ENCODE measurements at places on chromosomes 6 and 20.

DNA sequence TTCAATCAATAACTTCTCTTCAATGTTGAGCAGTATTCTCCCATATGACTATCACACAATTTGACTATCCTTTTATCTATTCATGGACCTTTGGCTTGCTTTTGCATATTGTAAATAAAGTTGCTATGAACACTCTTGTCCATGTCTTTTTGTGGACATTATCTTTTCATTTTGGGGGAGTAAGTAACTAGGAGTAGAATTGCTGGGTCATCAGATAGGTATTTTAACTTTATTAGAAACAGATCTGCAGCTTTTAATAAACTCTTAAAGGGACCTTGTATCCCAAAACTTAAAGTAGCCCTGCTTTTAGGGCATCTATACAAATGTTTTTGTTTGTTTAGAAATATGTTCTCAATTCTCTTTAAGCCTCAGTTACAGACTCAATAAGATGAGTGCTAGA is 614.2 kb upstream of the CITED2 start:
- no peak for DNase-seq

GRCh38 chr20:41079066-41079465 is 50.4 kb downstream of the TOP1 start:
- DNase-seq = no peak

- no peak for DNase-seq
Observed at GRCh38 chr20:59813948-59814839, 119.2 kb downstream of the SYCP2 start.

DNA sequence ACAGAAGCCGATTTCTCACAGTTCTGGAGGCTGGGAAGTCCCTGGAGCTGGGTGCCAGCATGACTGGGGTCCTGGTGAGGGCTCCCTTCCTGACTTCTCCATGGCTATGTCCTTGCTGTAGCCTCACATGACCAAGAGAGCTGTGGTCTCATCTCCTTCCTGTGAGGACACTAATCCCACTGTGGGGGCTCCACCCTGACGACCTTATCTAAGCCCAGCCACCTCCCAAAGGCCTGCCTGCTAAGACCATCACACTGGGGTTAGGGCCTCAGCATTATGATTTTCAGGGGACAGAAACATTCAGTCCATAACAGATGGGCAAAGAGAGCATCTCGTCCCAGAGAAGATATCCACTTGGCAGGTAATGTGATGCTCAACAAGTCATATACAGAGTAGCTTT is 16.8 kb downstream of the RPP40 start:
- DNase-seq = no peak

DNA sequence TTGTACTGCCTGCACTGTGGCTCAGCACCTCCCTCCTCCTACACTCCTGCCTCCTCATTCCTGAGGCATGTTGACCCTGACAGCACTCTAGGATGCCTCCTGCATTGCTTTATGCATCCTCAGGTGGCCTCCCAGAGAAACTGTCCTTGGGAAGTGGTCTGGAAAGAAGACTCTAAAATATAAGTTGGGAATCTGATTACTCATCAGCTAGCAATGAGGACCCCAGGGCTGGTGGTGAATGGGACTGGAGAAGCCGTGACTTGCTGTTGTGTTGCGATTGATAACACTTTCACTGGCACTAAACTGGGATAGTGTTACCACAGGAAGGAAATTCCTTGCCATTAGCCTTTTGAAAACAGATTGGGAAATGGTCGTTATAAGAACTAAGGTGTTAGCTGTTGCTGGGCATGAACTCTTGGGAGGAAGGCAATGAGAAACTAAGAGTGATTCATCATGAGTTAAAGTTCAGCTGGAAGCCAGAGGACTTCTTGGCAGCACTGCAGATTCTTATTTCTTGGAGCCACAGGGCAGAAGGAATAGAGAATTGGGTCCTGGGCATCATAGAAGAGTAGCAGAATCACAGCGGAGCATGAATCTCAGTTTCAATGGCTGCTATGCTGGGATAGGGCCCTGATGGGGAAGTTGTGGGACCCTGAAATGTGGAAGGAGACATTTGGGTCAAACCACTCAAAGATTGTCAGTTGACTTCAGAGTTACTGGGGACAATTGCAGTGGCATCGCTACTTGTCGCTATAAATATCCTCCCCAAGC is 10.1 kb upstream of the SIRPD start:
- DNase-seq = no peak

DNA sequence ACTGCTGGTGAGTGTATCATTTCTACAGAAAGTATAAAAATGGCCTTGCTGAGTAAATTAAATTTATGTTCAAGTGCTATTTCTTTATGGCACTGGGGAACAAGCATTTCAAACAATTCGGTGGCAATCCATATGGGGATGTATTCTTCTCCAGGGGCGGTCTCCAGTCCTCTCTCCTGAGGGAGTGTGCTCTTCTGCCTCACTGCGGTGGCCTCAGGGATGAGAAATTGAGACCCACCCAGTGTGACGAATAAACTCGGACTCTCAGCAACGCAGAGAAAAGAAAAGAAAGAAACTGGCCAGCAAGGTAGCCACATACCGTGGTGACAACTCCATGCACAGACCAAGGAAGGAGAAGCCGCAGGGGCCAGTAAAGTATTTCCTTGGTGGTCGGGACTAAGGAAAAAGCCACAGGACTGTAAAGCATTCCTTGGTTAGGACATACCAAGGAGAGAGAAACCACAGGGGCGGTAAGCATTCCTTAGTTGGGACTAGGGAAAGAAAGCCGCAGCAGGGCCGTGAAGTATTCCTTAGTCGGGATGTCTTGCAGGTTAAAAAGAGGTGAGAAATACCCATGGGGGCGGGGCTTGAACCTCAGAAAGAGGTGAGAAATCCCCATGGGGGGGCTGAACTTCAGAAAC is 13.6 kb upstream of the GOPC start:
- no peak for DNase-seq

GRCh38 chr20:25079171-25079570 is 2.8 kb downstream of the VSX1 start:
- no peak for DNase-seq

DNA sequence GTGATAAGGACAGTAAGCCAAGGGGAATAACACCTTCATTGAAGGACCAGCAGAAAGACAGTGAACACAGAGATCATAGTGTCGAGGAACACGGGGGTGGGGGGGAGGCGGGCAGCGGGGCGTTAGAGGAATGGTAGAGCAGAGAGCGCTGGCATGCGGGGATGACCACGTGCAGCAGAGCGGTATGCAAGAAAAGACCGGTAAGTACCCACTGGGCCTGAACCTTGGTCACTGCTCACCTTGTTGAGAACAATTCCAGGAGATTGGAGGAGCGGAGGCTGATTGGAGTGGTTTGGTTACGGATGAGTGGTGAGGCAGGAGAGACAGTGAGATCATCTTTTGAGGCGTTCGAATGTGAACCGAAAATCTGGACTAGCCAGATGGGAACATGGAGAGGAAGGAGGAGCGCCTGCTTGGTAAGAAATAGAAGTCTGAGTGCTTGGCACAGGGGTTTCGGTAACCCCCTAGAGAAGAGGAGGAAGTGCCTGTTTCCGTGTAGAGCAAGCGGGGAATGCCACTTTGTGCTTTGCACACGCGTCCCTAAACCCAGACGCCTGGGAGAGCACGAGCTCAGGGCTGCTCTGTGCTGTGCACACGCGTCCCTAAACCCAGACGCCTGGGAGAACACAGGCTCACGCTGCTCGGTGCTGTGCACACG is 70.0 kb downstream of the FAM120B start:
- DNase-seq = no peak

- no peak for DNase-seq
Observed at GRCh38 chr20:58327211-58327610, 17.7 kb downstream of the RAB22A start.

GRCh38 chr6:56370561-56371211 is 123.3 kb upstream of the COL21A1 start:
- DNase-seq = no peak

DNA sequence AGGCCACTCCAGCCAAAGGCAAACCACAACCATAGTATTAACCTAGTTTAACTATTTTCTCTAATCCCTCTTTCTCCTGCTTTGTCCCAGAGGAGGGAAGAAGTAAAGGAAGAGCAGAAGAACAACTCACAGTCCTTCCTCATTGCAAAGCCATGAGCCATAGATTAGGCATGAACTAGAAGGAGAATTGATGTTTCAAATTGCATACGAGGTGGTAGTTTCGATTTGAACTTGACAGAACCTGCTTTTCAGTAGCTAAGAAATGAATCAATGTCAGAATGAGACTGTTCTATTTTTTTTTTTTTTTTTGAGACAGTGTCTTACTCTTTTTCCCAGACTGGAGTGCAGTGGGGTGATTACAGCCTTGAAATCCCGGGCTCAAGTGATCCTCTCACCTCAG is 48.3 kb downstream of the PROKR2 start:
- no peak for DNase-seq

GRCh38 chr6:53992522-53992921 is 118.7 kb upstream of the MLIP start:
- DNase-seq = no peak

DNA sequence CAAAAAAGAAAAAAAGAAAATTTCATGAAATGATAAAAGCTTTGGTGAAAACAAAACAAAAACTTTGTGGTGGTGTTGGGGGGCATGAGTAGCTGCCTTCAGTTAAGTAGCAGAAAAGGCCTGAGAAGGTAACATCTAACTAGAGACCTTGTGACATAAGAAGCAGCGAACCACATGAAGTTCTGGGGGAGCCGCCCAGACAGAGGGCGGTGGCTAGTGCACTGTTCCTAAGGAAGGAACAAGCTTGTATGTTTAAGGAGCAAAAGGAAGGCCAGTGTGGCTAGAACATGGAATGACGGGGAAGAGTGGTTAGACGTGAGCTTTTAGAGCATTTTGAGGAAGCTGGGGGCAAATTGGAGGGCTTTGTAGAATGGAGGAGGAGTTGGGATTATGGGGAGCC is 7.5 kb upstream of the RSPH3 start:
- no peak for DNase-seq

GRCh38 chr6:92688342-92688741 is 731.0 kb downstream of the EPHA7 start:
- DNase-seq = no peak

DNA sequence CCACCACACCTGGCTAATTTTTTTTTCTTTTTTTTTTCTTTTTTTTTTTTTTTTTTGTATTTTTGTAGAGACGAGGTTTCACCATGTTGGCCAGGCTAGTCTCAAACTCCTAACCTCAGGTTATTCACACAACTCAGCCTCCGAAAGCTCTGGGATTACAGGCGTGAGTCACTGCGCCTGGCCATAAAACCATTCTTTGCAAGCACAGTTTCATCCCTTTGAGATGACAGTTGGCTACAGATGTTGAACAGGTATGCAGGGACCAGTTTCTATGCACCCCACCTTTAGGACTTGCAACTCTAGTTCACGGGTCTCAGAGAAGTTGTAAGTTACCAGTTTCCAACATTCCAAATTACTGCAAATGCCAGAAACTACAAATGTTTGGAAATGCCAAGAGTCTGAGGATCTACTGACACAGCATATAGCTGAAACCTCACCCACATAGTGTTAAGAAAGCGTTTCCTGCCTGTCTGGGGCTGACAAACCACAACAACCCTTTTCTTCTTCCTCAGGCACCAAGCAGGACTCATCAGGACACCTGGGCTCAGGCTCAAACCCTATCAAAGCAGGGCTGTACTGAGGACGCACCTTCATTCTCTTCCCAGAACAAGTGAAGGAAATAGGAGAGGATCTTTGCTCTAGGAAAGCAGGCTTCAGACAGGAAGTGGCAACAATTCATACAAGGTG is 22.9 kb downstream of the ARHGAP18 start:
- no peak for DNase-seq

Measured in stimulated activated CD4-positive, alpha-beta T cell treated with anti-CD3 and anti-CD28 coated beads, Interleukin-12 subunit alpha, Interleukin-12 subunit beta, amount 100 ng/mL, for 48 hours (primary cell).